ENCODE measurements at places on chromosomes 16 and 17.

GRCh38 chr16:30985401-30986128, 558 bp downstream of the HSD3B7 start:
- DNase-seq: no peak

DNA sequence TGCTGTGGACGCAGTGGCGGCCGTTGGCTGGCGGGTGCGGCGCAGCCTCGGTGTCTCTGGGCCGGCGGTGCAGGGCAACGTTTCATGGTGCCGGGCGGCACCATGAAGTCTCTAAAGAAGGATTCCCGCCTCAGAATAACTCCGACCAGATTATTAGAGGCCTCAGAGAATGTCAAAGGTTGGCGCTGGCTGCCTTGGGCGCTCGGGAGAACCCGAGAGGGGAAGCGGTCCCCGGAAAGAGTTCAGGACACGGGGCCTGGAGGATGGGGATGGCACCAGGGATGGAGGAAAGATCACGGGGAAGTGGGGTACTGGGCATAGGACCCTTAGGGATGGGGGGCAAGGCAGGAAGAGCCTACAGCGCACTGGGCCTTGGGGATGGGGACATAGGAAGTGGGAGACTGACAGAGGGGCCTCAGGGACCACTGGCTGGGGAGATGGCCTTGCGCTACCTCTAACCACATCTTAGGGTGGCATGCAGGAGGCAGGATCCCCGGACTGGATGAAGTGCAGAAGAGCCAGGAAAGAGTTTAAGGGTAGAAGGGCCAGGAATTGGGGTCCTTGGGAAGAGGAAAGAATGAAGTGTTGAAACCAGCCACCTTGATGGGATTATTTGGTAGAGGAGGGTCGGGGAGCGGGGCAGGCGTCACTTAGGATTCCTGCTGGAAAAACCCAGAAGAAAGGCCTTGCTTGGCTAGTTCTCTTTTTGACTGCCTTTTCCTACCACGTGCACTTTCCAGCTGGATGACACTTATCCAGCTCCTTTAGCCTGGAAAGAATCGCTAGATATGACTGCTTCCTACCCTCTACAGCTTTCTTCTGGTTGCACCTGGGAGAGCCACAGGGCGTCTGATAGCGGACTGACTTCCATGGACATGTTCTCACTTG, 578 bp downstream of the MYCBPAP start:
- DNase-seq: no peak

GRCh38 chr17:42405963-42406495, 17.0 kb downstream of the CAVIN1 start:
- peak; percentile 83 for DNase-seq

DNA sequence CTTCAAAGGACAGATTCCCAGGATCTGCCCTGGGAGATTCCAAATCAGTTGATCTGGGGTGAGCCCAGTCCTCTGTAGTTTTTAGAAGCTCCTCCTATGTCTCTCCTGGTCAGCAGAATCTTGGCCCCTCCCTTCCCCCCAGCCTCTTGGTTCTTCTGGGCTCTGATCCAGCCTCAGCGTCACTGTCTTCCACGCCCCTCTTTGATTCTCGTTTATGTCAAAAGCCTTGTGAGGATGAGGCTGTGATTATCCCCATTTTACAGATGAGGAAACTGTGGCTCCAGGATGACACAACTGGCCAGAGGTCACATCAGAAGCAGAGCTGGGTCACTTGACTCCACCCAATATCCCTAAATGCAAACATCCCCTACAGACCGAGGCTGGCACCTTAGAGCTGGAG, 840 bp upstream of the CDH5 start:
- no peak for DNase-seq

- no peak for DNase-seq
Measured at GRCh38 chr17:77894126-77894956, 64.2 kb upstream of the TNRC6C start.

- DNase-seq: peak; percentile 79
Measured at GRCh38 chr17:21041741-21042457, 912 bp downstream of the USP22 start.

DNA sequence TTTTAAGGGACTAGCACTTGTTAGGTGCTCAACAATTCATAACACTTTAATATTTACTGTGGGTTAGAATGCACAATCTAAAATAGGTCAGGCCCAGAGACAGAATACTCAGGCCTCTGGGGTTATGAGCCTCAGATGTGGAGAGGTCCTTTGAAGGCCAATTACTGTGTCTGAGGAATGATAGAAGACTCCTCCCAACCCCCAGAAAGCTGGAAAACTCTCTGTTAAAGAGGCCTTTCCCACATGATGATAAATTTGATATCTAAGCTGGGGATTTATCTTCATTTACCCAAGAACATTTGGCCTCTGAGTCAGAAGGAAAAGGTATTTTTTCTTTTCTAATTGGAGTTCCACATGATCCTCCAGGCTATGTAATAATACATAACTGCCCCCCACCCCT, 41.1 kb upstream of the MMD start:
- DNase-seq: no peak

DNA sequence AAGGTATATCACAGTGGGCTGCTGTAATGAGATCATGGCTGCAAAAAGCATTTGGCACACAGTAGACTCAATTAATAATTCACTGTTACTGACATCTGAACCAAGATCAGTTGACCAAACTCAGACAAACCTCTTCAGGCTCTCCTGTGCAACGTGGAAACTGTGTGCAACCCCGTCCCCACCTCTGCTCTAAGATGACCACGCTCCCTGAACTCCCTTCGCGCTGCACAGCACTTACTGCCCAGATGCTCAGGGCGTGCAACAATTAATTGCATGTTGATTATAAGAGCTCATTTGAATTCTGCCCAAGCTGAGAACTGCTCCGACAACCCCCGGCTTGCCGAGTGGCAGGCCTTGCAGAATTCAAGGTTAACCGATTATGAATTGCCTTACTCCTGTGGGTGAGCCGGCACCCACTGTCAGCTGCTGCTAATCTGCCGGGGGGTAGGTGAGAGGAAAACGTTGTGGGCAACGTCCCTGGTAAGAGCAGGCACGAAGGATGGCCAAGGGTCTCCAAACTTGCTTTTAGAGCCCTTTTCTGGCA, 1.3 kb upstream of the GSG1L start:
- DNase-seq: no peak

GRCh38 chr16:68338326-68339119, 27.7 kb downstream of the PRMT7 start:
- no peak for DNase-seq

DNA sequence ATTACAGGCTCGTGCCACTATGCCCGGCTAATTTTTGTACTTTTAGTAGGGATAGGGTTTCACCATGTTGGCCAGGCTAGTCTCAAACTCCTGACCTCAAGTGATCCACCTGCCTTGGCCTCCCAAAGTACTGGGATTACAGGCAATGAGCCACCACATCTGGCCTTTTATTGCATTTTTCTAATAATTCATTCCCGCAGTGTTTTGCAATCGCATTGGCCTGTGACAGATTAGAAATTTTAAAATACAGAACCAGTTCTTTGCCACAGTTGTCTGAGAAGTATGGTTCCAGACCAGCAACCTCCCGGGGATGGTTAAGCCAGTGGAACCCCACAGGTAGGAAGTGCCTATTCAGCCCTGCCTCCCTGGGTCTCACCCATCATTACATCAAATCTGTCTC, 3.2 kb upstream of the CRHR1 start:
- DNase-seq: no peak

DNA sequence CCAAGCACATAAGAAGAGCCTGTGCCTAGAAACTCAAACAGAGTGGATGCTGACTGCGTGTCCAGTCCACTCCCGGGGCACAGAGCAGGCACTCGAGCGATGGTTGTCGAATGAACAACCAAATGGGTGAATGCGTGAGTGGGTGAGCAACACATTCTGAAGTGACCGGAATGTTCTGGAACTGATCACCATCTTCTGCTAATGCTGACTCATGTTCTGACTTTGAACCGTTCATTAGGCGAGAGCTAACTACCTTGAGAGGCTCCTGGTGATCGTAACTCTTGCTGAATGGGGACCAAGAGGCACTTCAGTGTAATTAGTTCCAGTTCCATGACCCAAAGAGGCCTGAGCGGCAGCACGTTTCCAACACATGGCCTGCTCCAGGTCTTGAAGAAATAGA, 37.9 kb downstream of the IRF8 start:
- DNase-seq: no peak

GRCh38 chr16:89599451-89599858, 14.0 kb upstream of the DPEP1 start:
- DNase-seq: peak; percentile 30

- DNase-seq: no peak
Measured at GRCh38 chr17:58995247-58995940, 111.3 kb downstream of the TRIM37 start.

DNA sequence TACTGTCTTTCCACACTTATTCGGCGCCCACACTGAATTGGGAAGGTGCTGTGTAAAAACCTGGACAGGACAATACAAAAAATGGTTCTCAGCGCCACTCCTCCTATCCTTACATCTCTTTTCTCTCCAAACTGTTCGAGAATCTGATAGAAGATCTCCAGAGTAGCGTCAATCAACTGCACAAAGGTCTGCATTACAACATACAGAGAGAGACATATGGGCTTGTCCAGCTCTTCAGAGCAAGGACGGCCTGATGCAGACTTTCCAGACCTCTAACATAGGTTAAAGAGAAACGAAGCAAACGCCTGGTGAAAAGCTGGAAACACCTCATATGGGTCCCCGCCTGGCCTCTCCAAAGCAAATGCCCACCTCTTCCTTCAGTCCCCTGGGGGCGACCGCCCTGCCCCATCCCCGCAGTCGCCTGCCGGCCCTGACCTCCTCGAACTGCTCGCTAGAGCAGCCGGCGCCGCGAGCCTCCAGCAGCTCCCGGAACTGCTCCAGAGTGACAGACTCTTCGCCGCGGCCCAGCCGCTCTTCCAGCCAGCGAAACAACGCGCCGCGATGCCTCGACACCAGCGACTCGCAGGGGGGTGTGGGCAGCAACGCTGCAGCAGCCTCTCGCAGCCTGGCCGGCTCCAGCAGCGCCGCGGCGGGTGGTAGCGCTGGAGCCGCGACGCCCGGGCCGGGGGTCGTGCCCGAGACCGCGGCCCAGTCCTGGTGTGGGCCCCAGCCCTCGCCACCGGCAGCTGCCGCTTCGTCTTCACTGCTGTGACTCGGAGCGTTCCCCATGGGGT, 526 bp downstream of the ZZEF1 start:
- DNase-seq: peak; percentile 68

DNA sequence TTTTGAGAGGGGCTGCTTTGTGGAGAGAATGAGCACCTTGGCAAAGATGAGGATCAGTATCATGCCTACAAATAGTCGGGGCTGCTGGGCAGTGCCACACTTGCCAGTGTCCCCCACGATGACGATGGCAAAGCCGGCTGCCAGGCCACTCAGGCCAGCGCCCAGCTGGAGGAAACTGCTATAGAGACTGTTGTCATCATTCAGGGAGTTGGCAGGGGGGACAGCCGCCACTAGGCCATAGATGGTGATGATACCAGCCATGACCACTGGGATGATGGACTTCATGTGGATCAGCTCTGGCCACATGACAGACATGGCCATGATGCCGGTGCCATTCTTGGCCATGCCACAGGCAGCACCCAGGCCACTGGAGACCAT, 23.8 kb downstream of the MINK1 start:
- DNase-seq: no peak

- DNase-seq: no peak
Measured at GRCh38 chr17:3992370-3992769, 28.1 kb upstream of the ATP2A3 start.

GRCh38 chr16:65782611-65783600, 583.6 kb upstream of the CDH5 start:
- no peak for DNase-seq

DNA sequence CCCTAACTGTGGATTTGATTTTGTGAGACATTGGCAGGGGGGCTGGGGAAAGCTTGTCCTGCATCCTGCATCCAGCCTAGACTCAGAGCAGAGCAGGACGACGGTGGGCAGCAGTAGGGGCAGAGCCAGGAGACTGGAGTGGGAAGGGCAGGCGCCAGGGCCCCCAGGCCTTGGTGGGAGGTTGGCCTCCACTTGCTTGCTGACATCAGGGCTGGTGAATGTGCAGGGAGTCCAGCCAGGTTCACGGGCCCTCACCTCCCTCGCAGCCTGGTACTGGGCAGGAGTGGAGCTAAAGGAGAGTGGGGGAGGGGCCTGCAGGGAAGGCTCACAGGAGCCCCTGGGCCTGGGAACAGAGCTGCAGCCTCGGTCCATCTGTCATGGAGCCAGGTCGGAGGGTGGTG, 2.2 kb upstream of the SMTNL2 start:
- no peak for DNase-seq

DNA sequence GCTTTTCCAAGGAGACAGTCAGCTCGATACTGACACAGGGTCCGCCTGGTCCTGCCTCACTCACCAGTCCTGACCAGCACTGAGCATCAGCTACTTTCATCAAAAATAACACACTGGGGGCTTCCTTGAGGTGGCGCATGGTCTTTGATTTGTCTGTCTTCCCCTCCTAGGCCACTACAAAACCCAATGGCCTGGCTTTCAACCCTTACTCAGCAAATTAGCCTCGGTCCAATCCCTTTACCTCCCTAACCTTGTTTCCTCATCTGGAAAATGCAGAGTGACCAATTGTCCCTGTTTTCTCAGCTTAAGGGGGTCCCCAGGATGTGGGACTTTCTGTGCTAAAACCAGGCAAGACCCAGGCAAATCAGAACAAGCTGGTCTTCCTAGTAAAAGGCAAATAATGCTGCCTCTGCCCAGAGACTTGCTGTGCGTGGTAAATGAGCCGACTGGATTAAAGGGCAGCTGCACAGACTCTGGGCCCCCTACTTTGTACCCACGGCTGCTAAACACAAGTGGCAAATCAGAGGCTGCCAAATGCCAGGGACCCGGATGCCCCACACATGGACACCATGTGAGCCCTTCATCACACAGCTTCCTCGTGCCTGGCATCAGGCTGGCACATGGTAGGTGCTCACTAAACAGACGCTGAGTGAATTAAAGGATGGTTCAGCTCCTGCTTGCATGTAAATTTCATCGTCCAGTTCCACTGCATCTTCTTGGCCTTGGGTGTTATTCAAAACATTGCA, 31.2 kb upstream of the CMIP start:
- DNase-seq: no peak

GRCh38 chr16:74261068-74261467, 35.5 kb upstream of the PSMD7 start:
- DNase-seq: no peak

DNA sequence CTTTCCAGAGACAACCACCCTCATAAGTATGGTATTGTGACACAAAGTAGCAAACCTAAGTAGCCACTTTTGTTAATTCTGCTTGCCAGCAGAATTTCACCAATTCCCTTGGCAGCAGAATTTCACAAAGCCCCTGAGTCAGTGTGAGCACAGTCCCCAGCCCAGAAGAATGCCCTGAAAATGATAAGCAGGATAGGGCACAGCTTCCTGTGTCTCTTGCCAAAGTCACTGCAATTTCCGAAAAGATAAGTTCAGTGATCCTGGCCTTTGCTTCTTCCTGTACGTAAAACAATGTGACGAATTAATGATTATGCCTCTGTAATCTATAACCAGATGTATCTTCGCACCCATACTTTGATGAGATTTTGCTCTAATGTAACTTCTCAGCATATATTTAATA, 16.0 kb upstream of the WIPF2 start:
- no peak for DNase-seq

Measured in CD8-positive, alpha-beta T cell (primary cell).